ENCODE measurements at places on chromosomes 12 and 14. TPM values are rescaled to one million over a fixed set of nuclear protein-coding genes. Genes with fewer than 3 reads are reported as not detected.

DNA sequence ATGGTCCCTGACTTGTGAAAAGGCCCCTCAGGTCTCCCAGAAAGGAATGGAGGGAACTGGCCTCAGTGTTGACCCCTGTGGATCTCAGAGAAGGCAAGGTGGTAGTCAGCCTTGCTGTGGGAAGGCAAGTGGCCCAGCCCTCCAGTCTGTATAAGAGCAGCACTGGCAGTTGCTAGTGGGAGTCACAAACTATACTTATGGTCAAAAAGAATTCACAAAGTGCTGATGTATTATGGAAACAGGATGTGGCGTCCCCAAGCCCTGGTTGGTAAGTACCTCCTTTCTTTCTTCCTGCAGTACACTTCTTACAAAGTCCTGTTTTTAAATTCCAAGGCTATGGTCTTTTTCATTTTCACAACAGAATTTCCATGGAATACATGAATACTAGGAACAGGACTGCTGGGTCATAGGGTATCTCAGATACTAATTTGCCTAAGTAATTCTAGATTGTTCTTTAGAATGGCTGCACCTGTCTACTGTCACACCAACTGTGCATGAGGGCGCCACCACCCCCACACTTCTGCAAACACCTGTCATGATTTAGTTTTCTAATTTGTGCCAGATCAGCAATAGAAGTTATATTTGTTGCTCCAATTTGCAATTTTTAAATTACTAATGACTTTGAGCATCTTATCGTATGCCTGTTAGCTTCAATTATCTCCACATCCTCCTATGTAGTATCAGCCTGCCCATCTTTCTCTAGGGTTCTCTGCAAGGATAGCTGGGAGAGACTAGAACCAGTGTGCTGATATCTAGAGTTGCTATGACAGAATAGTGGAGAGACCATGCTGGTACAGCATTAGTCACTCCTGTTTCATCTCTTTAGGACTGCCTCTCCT, 40.7 kb upstream of the TMEM263 start:
- no peaks in the 10 kb centered on the region for H3K36me3 ChIP-seq
- no peak overlapping the region for H3K4me3 ChIP-seq
- no peaks in the 10 kb centered on the region for H3K27me3 ChIP-seq
- H3K27ac ChIP-seq: no peak overlapping the region
- H3K4me1 ChIP-seq: no peaks in the 10 kb centered on the region

Gene FAIM2
- total RNA-seq: 3.0 TPM

Gene ABHD12B
- 0.84 TPM for total RNA-seq

Gene TEX52
- not detected for total RNA-seq

DNA sequence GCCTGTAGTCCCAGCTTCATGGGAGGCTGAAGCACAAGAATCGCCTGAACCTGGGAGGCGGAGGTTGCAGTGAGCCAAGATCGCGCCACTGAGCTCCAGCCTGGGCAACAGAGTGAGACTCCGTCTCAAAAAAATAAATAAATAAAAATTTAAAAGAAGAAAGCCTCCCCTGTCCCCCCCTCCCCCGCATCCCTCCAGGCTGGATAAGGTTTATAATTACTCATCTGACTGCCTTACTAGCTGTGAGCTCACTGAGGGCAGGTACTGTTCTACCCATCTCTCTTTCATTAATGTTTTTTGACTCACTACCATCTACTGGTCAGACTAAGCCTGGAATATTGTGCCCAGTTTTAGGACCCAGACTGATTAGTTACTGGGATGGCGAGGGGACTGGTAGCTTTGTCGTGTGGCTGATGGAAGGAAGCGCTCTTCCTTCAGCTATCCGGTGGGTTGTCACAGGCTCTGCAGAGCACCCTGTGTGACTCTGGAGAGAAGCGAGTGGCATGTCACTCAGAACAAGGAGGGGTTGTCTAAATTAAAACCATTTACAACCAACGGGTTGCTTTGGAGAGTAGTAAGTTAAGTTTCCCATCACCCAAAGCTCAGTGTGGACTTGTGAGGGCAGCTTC, 16.9 kb downstream of the EVL start:
- H3K4me3 ChIP-seq: no peak overlapping the region
- no peaks in the 10 kb centered on the region for H3K4me1 ChIP-seq
- no peaks in the 10 kb centered on the region for H3K27me3 ChIP-seq
- no peaks in the 10 kb centered on the region for H3K36me3 ChIP-seq
- H3K27ac ChIP-seq: no peak overlapping the region

GRCh38 chr14:98952593-98953350, 319.2 kb downstream of the BCL11B start:
- peaks cover 3% of the 10 kb centered on the region for H3K4me1 ChIP-seq
- no peak for DNase-seq
- no peaks in the 10 kb centered on the region for H3K27me3 ChIP-seq
- H3K4me3 ChIP-seq: no peak overlapping the region

GRCh38 chr14:61575551-61576150, 119.7 kb upstream of the HIF1A start:
- DNase-seq: no peak
- no peak overlapping the region for H3K27ac ChIP-seq
- no peaks in the 10 kb centered on the region for H3K27me3 ChIP-seq
- no peak overlapping the region for H3K4me3 ChIP-seq
- no peaks in the 10 kb centered on the region for H3K36me3 ChIP-seq
- peaks cover 8% of the 10 kb centered on the region for H3K4me1 ChIP-seq

Gene MGP
- total RNA-seq: 431 TPM

DNA sequence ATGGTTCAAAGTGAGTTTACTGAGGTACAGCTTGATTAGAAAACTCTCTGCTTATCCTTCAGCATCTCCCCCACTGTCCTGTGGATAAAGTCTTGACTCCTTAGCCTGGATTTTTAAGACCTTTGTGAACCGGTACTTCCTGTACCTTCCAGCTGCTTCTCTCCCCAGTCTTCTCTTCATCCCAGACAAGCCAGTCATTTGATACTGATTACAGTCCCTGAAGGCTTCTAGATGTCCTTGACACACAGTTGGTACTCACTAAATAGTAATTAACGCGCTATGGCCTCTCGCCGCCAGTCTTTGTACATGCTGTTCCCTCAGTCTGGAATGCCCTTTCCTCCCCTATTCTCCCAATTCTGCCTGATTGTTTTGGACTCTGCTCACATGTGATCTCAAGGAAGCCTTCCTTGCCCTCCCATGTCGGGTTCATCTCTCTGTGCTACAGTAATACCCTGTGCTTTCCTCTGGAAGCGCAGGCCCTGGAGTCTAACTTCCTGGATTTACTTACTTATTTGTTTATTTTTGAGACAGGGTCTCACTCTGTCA, 50.6 kb upstream of the PTGR2 start:
- DNase-seq: no peak
- no peaks in the 10 kb centered on the region for H3K36me3 ChIP-seq
- H3K27ac ChIP-seq: no peak overlapping the region
- H3K27me3 ChIP-seq: no peaks in the 10 kb centered on the region
- H3K4me3 ChIP-seq: no peak overlapping the region

DNA sequence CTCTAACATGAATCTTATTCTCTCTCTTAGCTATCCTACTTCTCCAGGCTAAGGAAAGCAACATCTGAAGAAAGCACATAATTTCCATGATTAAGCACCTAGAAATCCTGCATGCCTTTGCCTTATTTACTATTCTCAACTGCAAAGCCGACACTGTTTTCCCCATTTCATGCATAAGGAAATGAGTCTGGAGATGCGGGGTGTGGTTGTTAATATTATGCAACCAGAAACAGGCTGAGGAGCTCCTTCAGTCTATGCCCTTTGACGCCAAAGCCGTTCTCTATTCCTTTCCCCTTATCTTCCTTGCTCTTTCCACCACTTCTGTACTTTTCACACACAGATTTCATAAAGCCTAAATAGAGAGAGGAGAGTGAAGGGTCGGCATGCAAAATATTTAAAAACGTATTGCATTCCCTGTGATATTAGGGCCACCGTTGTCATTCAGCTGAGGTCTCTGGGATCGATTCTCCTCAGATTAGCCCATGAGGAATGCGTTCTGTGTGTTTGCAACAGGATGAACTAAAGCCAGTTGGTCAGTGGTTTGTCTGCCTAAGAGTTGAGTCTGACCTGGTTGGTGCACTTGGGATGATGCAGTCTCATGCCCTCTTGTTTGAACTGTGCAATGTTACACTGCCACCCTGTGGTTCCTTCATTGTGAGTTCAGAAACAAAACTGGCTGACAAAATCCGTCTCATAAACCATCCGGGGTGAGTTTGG, 53.1 kb upstream of the PLEKHG7 start:
- no peak overlapping the region for H3K4me3 ChIP-seq
- no peaks in the 10 kb centered on the region for H3K36me3 ChIP-seq
- H3K27me3 ChIP-seq: no peaks in the 10 kb centered on the region
- H3K4me1 ChIP-seq: no peaks in the 10 kb centered on the region
- DNase-seq: no peak

DNA sequence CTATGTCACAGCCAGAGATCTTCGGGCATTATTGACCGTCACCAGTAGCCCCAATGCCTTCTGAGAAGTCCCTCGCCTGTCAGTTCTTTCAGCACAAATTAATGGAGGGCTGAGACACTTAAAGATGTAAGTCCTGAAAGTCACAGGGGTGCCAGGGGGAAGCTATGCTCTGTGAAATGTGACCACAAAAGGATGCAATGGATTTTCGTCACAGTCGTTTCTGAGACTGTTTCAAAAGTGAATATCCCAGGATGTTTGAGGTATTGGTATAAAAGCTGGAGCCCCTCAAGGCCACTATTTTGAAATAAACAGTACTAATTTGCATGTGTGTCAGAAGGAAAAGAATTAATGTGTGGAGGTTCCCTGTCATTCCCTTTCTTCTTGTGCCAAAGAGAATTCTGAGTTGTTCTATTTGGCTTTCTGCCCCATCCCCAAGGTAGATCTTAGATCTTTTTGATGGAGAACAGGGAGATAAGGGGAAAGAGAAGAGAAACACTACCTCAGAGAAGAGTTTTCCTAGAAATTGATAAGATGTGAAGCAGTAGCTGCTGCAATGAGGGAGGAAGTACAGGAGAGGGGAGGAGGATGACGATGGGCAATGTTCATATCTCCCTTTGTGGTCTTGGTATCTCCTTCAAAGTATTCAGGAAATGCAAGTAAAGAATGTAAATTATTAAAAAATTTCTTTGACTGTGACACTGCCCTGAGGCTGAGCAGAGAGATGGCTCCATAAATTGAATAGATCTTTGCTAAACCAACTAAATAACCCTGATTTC, 101.8 kb upstream of the NAP1L1 start:
- DNase-seq: no peak
- H3K27me3 ChIP-seq: no peaks in the 10 kb centered on the region
- H3K4me1 ChIP-seq: no peaks in the 10 kb centered on the region
- no peak overlapping the region for H3K4me3 ChIP-seq

DNA sequence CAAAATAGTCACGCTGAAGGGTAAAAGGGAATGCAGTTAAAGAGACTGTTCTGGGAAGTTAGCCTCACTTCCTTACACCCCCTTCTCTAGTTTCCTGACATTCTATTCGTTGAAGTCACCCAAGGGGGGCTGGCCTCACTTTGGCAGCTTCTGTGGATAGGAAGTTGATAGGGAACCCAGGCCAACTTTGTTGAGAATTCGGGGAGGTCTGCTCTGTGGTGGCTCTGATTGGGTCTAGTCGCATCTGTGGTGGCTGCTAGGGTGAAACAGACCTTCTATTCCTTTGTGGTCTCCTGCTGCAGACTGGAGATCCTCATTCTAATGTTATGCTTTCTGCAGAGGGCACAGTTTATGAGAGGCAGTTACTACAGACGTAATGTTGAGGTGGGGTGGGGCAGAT, 28.8 kb upstream of the GZMB start:
- H3K4me1 ChIP-seq: no peaks in the 10 kb centered on the region
- H3K36me3 ChIP-seq: no peaks in the 10 kb centered on the region
- DNase-seq: no peak
- H3K27ac ChIP-seq: no peak overlapping the region

DNA sequence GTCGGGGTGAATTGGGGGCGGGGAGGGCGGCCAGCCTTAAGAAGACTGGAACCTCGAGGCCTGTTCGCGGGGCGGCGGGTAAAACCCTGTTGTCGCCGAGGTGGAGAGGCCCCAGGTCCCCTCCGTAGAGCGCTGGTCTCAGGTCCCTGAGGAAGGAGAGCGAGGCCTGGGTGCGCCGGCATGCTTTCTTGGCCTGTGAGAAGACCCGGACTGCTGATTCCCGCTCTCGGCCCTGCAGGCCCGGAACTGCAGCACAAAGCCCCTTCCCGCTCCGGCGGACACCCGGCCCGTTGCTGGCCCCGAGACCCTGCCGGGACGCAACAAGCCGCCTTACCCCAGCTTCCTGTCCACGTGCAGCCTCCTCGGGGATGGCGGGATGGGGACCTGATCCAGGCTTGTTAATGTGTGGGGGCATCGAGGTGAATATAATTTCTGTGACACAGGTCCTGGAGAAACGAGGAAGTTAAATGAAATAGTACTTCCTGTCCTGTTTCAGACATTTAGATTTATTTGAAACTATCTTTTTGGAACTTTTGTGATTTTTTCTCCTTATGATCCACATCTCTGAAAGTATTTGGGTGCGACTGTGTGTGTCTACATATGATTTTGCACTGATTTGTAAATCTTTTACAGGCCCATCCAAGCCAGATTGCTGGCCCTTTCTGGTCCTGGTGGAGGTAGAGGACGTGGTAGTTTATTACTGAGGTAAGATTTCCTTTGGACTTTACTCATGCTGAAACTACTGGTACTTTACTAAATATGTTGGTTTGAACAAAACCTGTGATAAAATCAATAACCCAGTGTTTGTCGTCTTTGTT, 600 bp downstream of the PNN start:
- no peaks in the 10 kb centered on the region for H3K36me3 ChIP-seq
- H3K4me1 ChIP-seq: no peaks in the 10 kb centered on the region
- peak overlapping the region; percentile 75 for H3K4me3 ChIP-seq
- H3K27me3 ChIP-seq: no peaks in the 10 kb centered on the region
- H3K27ac ChIP-seq: peak overlapping the region; percentile 78

DNA sequence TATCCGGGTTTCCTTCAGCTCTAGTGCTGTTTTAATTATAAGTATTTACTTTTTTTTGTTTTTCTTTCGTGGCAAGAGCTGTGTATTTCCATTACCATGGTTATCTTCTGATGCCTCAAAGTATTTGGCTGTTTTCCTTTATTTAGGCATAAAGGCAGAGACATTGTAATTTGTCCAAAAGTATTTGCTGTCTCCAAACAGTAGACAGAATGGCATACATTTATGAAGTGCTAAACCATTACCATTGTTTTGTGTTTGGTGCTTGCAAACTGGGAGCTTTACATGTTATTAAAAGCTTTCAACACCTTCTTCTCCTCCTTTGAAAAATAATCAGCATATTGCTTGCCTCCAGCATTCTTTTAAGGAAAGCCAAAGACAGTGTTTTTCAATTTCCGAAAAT, 46.3 kb downstream of the FLRT2 start:
- no peaks in the 10 kb centered on the region for H3K36me3 ChIP-seq
- no peak for DNase-seq
- H3K4me1 ChIP-seq: peaks cover 17% of the 10 kb centered on the region
- no peak overlapping the region for H3K4me3 ChIP-seq
- H3K27ac ChIP-seq: peak overlapping the region; percentile 15

- H3K27ac ChIP-seq: no peak overlapping the region
- H3K4me3 ChIP-seq: no peak overlapping the region
- H3K4me1 ChIP-seq: peaks cover 14% of the 10 kb centered on the region
- DNase-seq: no peak
- no peaks in the 10 kb centered on the region for H3K36me3 ChIP-seq
These were observed 36.8 kb downstream of the RTRAF start for GRCh38 chr14:52026017-52026660.

- no peak overlapping the region for H3K4me3 ChIP-seq
- no peaks in the 10 kb centered on the region for H3K27me3 ChIP-seq
- H3K4me1 ChIP-seq: peaks cover 23% of the 10 kb centered on the region
These were observed 286.0 kb downstream of the ZFP36L1 start for GRCh38 chr14:68506645-68507419.

All from ovary (tissue), 10 donors.